Activated T-cell treated with anti-CD3 and anti-CD28 coated beads, Interleukin-2, amount 50 U/mL, for 72 hours (primary cell): ENCODE measurements at places on chromosomes 5 and 9. TPM values are rescaled to one million over a fixed set of nuclear protein-coding genes. Genes with fewer than 3 reads are reported as not detected.

The PDE8B gene
- total RNA-seq: 0.07 TPM

- peak; percentile 80 for DNase-seq
- peaks cover 8% of the 10 kb centered on the region for H3K4me1 ChIP-seq
- peak overlapping the region; percentile 77 for H3K4me3 ChIP-seq
These were observed 1.0 kb upstream of the IL12B start for GRCh38 chr5:159331093-159331973.

DNA sequence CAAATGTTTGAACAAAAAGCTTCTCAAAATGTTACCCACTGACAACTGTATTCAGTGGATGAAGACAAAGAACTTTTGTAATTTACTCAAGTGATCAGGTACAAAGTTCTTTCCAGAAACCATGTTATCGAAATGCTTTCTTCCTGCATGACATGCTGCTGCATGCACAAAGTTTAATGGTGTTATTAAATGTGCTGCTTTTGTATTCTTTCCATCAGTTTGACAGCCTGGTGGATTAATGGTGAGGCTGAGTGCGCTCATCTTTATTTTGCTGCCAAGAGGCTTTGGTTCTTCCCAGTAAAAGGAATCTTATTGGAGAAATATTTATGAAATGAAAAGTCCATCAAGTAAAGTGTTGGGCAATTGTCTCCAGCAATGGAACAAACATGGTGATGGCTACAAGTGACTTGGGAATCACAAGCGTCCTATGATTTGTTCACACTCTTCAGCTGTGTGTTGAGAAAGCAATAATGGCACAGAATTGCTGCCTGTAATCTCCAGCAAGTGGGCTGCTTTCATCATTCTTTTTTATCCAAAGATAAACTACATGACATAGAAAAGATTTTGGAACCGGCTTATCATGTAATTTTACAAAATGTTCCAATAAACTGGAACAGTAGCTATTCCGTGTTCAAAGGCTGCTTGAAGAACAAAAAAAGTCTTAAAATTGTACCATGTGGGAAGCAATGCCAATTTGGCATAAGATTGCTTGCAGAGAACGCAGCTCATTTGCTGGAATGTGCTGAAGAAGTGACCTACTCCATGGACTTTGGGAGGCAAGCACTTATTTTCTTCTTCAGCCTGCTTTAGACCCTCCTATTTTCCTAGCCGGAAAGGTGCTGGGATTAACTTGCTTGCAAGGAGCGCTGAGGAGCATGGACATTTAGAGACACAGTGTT, 153.1 kb downstream of the HSD17B3 start:
- H3K4me1 ChIP-seq: peaks cover 39% of the 10 kb centered on the region
- peaks cover 58% of the 10 kb centered on the region for H3K27me3 ChIP-seq
- no peak overlapping the region for H3K27ac ChIP-seq
- H3K36me3 ChIP-seq: no peaks in the 10 kb centered on the region
- H3K4me3 ChIP-seq: no peak overlapping the region

GRCh38 chr5:58582803-58583491, at the start of gene RAB3C:
TSS of gene RAB3C (plus strand) at chr5:58583075. CDS start at chr5:58583209, 134 bp downstream.
- peaks cover 42% of the 10 kb centered on the region for H3K27me3 ChIP-seq
- H3K36me3 ChIP-seq: peaks cover 2% of the 10 kb centered on the region
- H3K4me3 ChIP-seq: peak within 1 kb of the TSS; percentile 87
- H3K4me1 ChIP-seq: peaks cover 22% of the 10 kb centered on the region

The HTR4 gene
- total RNA-seq: not detected

- no peak for DNase-seq
- peak overlapping the region; percentile 95 for H3K27ac ChIP-seq
- H3K4me3 ChIP-seq: peak overlapping the region; percentile 92
- H3K36me3 ChIP-seq: peaks cover 4% of the 10 kb centered on the region
- H3K4me1 ChIP-seq: peaks cover 77% of the 10 kb centered on the region
These were observed 662 bp downstream of the SUSD3 start for GRCh38 chr9:93059011-93059714.

- no peak for DNase-seq
- no peak overlapping the region for H3K27ac ChIP-seq
- H3K36me3 ChIP-seq: no peaks in the 10 kb centered on the region
- H3K4me1 ChIP-seq: no peaks in the 10 kb centered on the region
These were observed 14.2 kb upstream of the RGS3 start for GRCh38 chr9:113449376-113449775.

DNA sequence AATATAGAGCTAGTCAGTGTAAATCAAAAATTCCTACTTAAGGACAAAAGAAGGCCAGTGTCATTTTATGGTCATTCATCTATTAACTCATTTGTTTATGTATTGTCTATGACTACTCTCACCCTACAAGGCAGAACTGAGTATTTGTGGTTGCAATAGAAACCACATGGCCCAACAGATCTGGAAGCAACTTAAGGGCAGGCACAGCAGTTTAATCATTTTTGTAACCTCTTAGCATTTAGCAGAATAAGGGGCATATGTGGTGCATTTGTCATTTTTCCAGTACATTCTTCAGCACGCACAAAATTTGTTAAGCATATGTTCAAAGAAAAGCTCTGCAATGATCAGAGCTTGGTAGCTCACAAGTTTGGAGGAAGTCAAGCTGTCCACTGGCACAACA, 1.1 kb downstream of the FKBP15 start:
- DNase-seq: peak; percentile 50
- H3K4me1 ChIP-seq: peaks cover 50% of the 10 kb centered on the region
- peaks cover 14% of the 10 kb centered on the region for H3K36me3 ChIP-seq
- peak overlapping the region; percentile 97 for H3K4me3 ChIP-seq
- peak overlapping the region; percentile 92 for H3K27ac ChIP-seq
- no peaks in the 10 kb centered on the region for H3K27me3 ChIP-seq

GRCh38 chr5:138632900-138633489, 57.8 kb upstream of the HSPA9 start:
- H3K36me3 ChIP-seq: no peaks in the 10 kb centered on the region
- no peak overlapping the region for H3K27ac ChIP-seq
- H3K4me3 ChIP-seq: no peak overlapping the region
- DNase-seq: peak; percentile 16
- H3K4me1 ChIP-seq: peaks cover 8% of the 10 kb centered on the region

The AQP7 gene
- total RNA-seq: not detected

DNA sequence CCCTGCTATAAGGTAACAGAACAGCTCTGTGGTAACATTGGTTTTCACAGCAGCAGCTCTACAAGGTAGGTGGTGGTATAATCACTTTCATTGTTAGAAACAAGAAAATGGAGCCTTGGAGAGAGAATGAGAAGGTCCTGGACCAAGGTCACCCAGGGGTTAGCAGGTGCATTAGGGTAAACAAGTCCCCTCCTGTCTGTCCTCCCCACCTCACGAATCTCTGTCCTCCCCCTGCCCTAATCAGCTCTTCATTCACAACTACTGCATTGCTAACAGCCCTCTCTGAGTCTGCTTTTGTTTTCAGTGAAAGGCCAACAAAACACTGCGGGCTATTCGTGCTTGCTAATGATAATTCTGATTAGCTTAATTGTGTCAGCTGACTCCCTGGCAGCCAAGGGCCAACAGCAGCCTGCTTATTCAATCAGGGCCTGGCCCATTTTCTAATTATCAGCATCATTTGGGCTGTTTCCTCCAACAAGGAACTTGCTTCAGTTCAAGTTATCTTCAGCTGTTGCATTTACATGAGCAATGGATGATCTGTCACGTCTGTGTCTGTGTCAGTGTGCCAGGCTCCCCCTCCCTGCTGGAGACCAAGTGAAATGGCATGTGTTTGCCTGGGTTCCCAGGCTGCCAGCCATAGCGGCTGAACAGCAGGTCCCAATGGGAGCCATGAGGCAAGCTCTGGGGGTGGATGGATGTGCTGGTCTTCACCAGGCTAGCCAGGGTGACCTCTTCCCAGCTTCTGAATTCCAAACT, 56.7 kb upstream of the EQTN start:
- H3K27me3 ChIP-seq: no peaks in the 10 kb centered on the region
- H3K4me3 ChIP-seq: no peak overlapping the region

The TAF11L10 gene
- total RNA-seq: not detected

The MVB12B gene
- total RNA-seq: 11.5 TPM
